Activated T-helper 1 cell treated with anti-CD3 and anti-CD28 coated beads, Interleukin-12 subunit alpha, Interleukin-12 subunit beta, Interleukin-2, Interleukin-4 antibody, amounts not matched to agents 30 ng/mL and 10 ng/mL and 1 ng/mL, durations not matched to agents 14 hours and 24 hours and 36 hours (primary cell): ENCODE measurements at places on chromosomes 5 and 9. TPM values are rescaled to one million over a fixed set of nuclear protein-coding genes. Genes with fewer than 3 reads are reported as not detected.

- DNase-seq, result no peak
- H3K4me1 ChIP-seq, result peaks cover 7% of the 10 kb centered on the region
- H3K36me3 ChIP-seq, result peaks cover 2% of the 10 kb centered on the region
- H3K4me3 ChIP-seq, result no peak overlapping the region
- no peak overlapping the region for H3K27ac ChIP-seq
These were observed 2.4 kb downstream of the FGFR4 start for GRCh38 chr5:177089127-177089526.

GRCh38 chr9:8649160-8649559, 849.6 kb upstream of the DMAC1 start:
- H3K27ac ChIP-seq, result no peak overlapping the region
- no peaks in the 10 kb centered on the region for H3K36me3 ChIP-seq
- H3K4me1 ChIP-seq, result no peaks in the 10 kb centered on the region
- no peak for DNase-seq
- no peaks in the 10 kb centered on the region for H3K27me3 ChIP-seq

Gene SLC6A3
- not detected in 2 replicates for total RNA-seq

- H3K36me3 ChIP-seq, result no peaks in the 10 kb centered on the region
These were observed 7.1 kb downstream of the ZFP2 start for GRCh38 chr5:178902849-178903248.

GRCh38 chr5:143699121-143699520, 112.8 kb upstream of the HMHB1 start:
- DNase-seq, result no peak
- no peak overlapping the region for H3K4me3 ChIP-seq
- no peaks in the 10 kb centered on the region for H3K27me3 ChIP-seq

DNA sequence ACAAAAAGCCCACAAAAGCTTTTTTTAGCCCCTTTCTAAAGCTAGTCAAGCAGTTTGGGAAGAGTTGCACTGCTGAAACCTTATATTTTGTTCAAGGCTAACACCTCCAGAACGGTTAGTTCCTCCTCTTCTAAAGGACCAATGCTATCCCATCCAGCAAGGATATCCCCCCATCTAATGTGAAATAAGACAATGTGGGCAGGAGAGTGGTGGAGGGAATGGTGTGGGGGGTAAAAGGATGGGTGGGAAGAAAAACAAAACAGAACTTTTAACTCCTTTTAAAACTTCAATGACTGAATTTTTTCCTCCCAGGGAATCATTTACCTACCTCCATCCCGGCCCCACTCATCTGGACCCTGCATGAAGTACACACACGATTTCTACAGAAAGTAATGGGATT, 21.2 kb downstream of the PTCH1 start:
- peaks cover 40% of the 10 kb centered on the region for H3K4me1 ChIP-seq
- no peak for DNase-seq
- H3K27ac ChIP-seq, result no peak overlapping the region

GRCh38 chr9:126621919-126622735, 8.4 kb downstream of the LMX1B start:
- H3K4me1 ChIP-seq, result no peaks in the 10 kb centered on the region
- no peaks in the 10 kb centered on the region for H3K36me3 ChIP-seq
- no peak overlapping the region for H3K4me3 ChIP-seq

GRCh38 chr9:125088752-125089151, 54.6 kb downstream of the SCAI start:
- H3K27me3 ChIP-seq, result no peaks in the 10 kb centered on the region
- no peak for DNase-seq
- H3K27ac ChIP-seq, result no peak overlapping the region

Gene CHSY3
- not detected in 2 replicates for total RNA-seq

GRCh38 chr9:4962085-4962484, 23.0 kb upstream of the JAK2 start:
- DNase-seq, result no peak
- H3K4me3 ChIP-seq, result no peak overlapping the region
- no peaks in the 10 kb centered on the region for H3K27me3 ChIP-seq
- H3K36me3 ChIP-seq, result peaks cover 12% of the 10 kb centered on the region
- H3K27ac ChIP-seq, result no peak overlapping the region

Gene IRF1
- 190 and 198 TPM in 2 replicates for total RNA-seq

Gene ACTBL2
- total RNA-seq, result not detected in 2 replicates

GRCh38 chr9:69093471-69094103, 58.0 kb downstream of the FXN start:
- no peaks in the 10 kb centered on the region for H3K36me3 ChIP-seq
- no peak overlapping the region for H3K4me3 ChIP-seq
- no peak for DNase-seq
- H3K4me1 ChIP-seq, result no peaks in the 10 kb centered on the region
- peaks cover 1% of the 10 kb centered on the region for H3K27me3 ChIP-seq

Gene FAM221B
- not detected in 2 replicates for total RNA-seq

DNA sequence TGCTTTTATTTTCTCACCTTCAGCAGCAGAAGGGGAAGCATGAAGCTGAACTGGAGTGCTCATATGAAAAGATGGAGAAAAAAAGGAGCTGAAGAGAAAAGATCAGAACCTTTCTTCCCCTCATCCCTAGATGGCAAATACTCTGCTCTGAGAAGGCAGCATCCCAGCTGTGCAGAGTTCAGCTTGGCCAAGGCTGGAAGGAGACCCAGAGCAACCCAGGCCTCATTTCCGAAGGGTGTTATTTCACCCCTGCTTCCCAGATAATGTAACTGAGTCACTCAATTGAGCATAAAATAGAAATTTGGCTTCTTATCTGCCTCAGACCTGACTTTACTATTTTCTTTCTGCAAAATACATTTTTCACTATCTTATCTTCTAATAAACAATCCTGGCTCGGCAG, 489.9 kb upstream of the BRINP1 start:
- H3K4me3 ChIP-seq, result no peak overlapping the region
- no peak for DNase-seq
- no peaks in the 10 kb centered on the region for H3K4me1 ChIP-seq
- no peaks in the 10 kb centered on the region for H3K27me3 ChIP-seq
- no peaks in the 10 kb centered on the region for H3K36me3 ChIP-seq

GRCh38 chr5:166111021-166111420, 2180.4 kb upstream of the WWC1 start:
- H3K36me3 ChIP-seq, result no peaks in the 10 kb centered on the region
- H3K27ac ChIP-seq, result no peak overlapping the region
- H3K4me3 ChIP-seq, result no peak overlapping the region
- no peak for DNase-seq
